Fibroblast of villous mesenchyme (primary cell): ENCODE measurements at places on chromosomes 6 and 20.

DNA sequence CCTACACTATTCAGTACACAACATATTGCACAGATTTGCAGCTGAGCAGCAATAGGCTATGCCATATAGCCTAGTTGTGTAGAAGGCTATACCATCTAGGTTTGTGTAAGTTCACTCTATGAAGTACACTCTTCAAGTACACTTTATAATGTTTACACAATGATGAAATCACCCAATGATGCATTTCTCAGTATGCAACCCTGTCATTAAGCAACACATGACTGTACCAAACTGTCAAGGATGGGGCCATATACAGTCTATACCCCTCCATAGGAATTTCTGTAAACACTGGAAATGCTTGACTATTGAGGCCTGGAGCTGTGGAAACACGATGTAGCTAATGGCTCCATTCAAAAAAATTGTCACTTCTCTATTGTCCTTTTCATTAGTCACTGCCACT lies 535.4 kb downstream of the EPM2A start:
- peak; percentile 37 for DNase-seq

GRCh38 chr6:107458672-107459282 lies 587 bp downstream of the PDSS2 start:
- peak; percentile 16 for DNase-seq

DNA sequence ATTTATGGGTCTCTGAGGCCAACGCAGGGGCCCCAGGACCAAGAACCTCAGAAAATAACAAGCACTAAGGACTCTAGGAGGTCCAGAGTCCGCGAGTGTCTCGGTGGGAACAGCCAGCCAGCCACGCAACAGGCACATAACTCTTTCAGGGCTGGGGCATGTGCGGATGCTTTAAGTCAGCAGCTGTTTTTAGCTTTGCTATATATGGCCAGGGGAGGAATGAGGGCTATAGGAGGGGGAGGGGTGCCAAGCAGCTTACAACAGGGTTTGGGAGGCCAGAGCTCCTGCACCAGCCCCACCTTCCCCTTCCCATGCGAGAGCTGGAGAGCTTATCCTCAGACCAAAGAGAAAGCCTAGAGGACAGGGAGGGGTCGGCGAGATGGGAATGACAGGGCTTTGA lies 6.2 kb downstream of the JPH2 start:
- peak; percentile 66 for DNase-seq

- DNase-seq, result no peak
Observed at GRCh38 chr20:59661621-59662020, 57.3 kb downstream of the PHACTR3 start.

GRCh38 chr20:38205001-38205400 lies 39.9 kb upstream of the TGM2 start:
- no peak for DNase-seq

DNA sequence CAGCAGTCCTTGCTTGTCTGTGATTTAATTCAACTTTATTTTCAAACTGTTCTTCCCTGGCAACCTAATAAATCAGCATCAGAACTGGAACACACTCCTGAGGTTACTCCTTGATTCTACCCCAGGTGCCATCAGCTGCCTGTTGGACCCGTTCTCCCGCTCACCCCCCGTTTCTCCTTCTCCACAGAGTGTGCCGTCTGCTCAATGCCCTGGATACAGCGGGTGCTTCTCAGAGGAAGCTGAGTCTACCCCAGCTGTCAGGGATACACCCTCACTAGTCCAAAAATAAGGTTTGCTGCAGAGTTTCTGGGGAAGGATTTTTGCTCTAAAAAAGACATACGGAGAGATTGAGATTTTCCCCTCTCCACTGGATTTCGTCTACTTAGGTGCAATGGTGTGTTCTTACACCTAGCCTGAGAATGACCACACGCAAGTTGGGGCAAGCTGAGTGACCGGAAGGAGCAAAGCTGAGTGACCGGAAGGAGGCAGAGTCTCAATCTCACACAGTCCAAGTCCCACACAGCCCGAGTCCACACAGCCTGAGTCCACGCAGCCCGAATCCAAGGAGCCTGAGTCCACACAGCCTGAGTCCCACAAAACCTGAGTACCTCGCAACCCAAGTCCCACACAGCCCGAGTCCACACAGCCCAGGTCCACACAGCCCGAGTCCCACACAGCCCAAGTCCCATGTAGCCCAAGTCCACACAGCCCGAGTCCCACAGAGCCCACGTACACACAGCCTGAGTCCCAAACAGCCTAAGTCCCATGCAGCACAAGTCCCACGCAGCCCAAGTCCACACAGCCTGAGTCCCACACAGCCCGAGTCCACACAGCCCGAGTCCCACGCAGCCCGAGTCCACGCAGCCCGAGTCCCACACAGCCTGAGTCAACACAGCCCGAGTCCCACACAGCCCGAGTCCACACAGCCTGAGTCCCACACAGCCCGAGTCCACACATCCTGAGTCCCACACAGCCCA lies 58.6 kb upstream of the DACT2 start:
- no peak for DNase-seq

GRCh38 chr6:128696691-128697689 lies 176.6 kb upstream of the PTPRK start:
- peak; percentile 54 for DNase-seq

- no peak for DNase-seq
Observed at GRCh38 chr6:64225503-64225902, 589.9 kb downstream of the PHF3 start.

GRCh38 chr6:109269953-109270517 lies 112.2 kb downstream of the CD164 start:
- DNase-seq, result no peak

GRCh38 chr20:5197270-5197827 lies 70.5 kb downstream of the CDS2 start:
- no peak for DNase-seq

DNA sequence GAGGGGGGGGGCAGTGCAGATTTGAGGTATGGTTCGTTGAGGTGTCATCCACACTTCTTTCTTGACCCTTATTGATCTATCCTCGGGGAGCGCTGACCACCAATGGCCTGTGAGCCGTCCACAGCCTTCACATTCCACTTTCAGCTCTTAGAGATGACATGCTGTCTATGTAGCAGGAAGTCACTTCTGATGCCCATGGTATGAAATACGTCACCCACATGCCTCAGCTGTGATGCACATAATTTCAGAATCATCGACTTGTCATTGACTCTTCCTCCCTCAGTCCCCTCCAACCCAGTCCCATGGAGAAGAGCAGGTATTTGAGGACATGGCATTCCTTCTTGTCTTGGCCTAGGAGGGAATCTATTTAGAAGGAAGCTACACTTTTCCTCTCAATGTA lies 4.7 kb upstream of the ADGRF5 start:
- DNase-seq, result no peak
